ENCODE measurements at places on chromosomes 6 and 20.

DNA sequence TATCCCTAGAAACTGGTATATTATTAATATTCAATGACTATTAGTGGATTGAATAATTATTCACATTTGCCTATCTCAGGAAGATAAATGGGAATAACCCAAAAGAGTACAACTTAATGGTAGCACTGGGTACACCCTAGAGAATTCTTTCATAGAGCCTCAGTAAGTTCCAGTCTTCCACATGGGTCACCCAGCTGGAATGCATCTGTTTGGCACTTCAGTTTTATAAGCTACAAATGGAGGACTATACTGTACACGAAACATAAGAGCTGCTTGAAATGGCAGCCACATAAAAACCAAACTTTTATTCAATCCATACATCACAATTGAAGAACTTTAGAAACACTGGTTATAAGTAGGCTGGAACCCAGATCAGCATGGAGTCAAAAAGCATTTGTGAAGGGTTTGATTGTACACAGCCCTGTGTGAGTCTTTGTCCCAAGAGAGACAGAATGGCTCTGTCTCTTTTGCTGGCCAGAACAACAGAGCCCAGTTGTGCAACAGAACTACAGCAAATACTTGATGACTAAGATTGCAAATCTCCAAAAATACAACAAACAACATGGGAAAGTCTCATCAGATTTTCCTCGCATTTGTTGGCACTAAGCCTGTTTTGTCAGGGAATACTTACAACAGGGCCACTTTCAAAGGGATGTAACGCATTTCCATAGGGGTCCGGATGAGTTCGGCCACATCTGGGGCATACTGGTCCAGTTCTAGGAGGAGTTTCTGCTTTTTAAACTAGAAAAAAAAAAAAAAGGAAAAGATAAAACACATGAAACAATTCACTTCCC is 39.5 kb downstream of the PIGU start:
- DNase-seq: no peak

- DNase-seq: no peak
Measured at GRCh38 chr20:44198872-44199271, 11.7 kb downstream of the OSER1 start.

DNA sequence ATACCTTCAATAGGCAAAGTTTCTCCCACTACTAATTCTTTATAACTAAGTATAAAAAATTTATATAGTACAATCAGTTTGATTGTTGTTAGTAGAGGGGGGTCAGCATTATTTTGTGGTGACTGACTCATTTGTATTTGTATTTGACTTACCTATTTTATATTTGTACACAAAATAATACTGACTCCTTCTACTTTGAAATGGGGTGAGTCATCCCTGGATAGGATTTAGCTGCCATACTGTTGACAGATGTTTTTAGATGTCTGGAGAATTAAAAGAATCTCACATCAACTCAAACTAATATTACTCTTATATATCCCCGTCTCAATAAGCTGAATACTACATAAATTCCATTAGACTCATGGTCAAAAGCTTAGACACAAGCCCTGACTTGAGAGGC is 114.9 kb downstream of the FRK start:
- no peak for DNase-seq

GRCh38 chr6:162294029-162294428 is 433.5 kb downstream of the PRKN start:
- no peak for DNase-seq

GRCh38 chr20:33287884-33288283 is 4.9 kb downstream of the BPIFB1 start:
- DNase-seq: no peak

GRCh38 chr6:9527679-9528286 is 887.1 kb downstream of the TFAP2A start:
- DNase-seq: no peak

GRCh38 chr6:88866856-88867255 is 96.6 kb downstream of the RNGTT start:
- no peak for DNase-seq

DNA sequence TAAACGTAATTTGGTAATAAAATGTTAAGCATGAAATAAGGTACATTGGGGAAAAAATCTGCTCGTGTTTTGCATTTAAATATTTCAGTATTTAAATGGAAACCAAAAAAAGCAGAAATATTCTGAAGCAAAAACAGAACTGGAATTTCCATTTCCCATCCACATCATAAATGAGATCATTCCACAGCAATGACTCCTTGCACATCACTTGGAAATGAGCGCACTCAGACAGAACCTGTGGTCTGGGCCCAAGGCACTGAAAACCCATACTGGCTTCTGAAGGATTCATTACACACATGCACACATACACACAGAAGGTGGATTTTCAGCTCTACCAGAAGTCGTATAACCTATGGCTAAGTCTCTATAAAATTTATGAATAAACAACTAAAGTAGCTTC is 174.8 kb downstream of the IBTK start:
- peak; percentile 67 for DNase-seq

GRCh38 chr20:23161968-23162696 is 76.0 kb upstream of the CD93 start:
- DNase-seq: no peak

DNA sequence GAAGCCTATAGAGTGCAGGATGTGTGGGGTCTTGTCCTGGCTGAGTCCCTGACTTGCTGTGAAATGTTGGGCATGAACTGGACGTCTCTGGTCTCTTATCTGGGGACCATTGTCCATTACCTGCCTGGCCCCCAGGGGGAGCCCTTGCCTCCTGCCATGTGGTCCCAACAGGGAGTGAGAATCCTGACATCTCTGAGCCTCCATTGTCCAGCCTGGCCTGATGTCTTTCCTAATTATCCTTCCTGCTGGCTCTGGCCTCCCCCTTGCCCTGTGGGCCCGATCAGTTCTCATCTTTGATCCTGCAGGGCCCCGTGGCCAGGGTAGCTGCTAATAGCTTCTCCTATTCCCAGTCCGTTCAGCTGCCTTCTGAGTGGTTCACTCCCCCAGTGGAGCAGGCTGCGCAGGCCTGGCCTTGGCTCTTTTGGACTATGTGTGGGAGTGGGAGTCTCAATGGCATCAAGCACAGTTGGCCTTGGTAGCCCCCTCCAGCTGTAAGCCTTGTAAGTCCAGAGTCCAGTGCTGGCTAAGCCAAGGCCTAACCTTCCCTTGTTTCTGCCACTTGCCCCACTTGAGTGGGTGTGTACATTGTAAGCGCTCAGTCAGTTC is 77.9 kb upstream of the RALY start:
- DNase-seq: no peak

GRCh38 chr20:46987001-46987400 is 92.4 kb downstream of the EYA2 start:
- no peak for DNase-seq

DNA sequence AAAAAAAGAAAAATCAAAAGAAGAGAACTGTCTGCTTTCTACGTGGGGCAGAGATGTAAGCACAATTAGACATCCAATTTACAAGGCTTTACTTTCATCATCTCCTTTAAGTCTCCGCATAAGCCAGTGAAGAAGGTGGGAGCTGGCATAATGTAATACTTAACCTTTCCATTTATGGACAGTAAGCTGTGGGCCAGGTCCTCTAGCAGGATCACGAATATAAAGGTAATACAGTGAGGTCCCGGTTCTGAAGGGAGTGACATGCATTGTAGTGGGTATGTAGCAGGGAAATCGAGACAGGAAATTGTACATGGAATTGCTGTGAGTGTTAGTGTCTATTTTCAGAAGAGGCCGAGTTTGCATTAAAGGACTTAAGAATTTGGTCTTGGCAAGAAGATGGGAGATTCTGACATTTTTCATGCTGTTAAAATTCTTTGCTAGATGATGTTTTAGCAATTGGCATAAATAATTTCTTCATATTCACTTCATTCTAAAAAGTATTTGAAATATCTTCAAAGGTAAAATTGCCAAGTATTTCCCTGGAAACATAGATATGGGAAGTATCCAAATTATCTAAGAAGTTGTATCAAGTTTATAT is 20.4 kb upstream of the POPDC3 start:
- no peak for DNase-seq

DNA sequence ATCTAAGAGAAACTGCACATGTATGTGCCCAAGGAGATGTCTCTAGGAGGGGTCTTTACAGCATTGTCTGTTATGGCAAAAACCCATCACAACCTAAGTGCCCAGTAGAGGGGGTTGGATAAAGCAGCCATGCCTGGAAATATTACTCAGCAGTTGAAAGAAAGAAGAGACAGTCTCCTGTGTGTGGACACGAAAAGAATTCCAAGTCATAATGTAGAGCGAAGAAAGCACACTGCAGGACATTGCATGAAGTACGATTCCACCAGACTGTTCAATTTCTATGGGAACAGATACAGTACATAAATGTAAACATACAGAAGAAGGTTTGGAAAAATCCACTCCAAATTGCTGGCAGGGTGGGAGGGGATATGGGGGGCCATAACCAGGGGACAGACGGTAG is 7.3 kb upstream of the TGM2 start:
- DNase-seq: no peak

DNA sequence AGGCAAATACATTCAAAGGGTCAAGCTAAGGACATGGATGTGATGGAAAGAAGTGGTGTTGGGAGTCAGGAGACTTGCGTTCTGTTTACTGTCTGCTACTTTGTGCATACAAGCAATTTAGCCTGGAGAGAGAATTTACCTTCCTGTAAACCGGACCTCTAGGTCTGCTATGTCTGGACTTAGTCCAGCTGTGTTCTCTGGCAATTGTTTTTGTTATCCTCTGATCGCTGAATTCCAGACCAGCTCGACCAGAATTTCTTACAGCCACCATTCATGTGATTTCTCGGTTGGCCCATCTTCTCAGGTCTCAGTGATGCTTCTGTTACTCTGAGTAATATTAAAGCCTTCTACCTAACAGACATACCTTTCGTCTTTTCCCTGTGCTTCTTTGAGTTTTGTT is 75.2 kb downstream of the LRRC1 start:
- DNase-seq: no peak

- DNase-seq: no peak
Measured at GRCh38 chr6:144666781-144667180, 381.6 kb downstream of the UTRN start.

DNA sequence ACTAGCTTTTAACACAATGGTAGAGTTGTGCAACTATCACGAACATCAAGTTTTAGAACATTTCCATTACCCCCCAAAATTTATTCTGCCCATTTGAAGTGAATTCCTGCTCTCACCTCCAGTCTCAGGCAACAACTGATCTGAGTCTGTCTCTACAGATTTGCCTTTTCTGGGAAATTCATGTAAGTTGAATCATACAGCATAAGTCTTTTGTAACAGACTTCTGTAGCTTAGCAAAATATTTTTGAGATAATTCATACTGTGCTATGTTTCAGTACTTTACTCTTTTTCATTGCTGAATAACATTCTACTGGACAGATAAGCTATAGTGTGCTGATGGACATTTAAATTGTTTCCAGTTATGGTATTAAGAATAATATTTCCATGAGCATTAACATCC is 447.3 kb upstream of the GJE1 start:
- no peak for DNase-seq

DNA sequence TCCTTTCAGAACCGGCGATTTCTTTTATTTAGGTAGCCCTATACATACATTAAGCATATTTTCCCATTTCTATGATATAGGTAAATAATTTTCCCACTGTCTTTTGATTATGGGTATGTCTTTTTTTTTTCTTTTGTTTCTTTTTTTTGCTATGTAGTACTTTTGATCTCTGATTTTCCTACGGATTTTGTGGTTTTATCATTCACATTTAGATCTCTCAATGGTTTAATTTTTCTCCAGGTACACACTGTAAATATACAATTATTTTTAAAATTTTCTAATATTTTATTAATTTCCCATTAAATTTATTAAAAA is 436 bp upstream of the ZNF337 start:
- DNase-seq: no peak

GRCh38 chr6:141830530-141830929 is 302.2 kb upstream of the GJE1 start:
- DNase-seq: no peak

DNA sequence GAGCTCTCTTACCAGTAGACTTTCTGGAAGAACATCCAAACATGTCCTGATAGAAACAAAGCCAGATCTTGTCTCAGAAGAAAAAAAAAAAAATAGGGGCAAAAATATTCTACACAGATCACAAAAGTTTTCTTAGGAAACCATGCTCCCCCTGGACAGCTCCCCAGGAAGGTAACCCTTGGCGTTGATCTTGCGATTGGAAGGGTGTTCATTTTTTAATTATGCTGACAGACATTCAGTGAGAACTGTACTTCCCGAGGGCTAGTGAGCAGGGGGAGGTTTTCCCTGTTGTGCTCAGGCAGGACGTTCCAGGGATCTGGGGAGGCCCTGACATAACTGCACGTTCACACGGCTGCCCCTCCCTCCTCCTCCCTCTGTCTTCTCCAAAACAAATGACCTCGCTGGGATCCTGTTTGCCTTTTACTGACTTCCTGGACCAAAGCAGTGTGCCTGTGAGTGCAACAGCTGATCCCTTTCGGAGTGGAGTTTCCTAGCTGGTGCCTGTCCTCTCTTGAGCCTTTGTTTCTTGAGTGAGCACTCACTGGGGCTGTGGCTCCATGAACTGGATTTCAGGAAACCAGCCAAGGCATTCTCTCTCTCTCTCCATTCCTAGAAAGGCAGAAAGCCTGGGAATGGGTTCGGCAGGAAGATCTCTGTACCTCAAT is 46.7 kb downstream of the MARCKS start:
- DNase-seq: no peak

DNA sequence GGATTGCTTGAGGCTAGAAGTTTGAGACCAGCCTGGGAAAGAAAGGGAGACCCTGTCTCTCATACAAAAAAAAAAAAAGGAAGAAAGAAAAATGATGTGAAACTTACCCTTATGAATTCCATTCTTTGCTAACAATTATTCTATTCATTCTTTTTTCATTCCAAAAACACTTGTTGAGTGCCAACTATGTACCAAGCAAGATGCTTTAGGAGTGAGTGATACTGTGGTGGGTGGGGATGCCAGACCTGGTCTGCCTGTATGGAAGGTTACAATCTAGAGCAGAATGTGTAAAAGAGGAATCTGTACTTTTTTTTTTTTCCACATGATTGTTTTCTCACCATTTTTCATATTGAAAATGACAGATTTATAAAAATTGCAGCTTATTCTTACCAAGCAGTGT is 73.8 kb upstream of the TULP1 start:
- DNase-seq: no peak

DNA sequence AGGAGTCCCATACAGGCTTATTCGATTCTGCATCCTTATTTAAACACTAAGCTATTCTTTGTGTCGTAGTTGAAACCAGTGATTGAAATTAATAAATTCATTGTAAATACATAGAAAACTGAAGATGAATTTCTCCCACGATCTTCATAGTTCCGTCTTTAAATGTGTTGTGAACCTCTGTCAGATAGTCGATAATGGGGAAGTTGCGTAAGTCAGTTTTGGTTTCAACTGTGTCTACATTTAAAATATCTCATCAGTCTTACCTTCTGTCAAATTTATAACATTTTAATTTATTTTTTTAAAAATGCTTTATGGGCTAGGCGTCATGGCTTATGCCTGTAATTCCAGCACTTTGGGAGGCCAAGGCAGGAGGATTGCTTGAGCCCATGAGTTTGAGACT is 12.7 kb downstream of the STX11 start:
- DNase-seq: no peak

Data from fibroblast of skin of left biceps (primary cell).